ENCODE measurements at places on chromosomes 7 and 10.

GRCh38 chr7:114988755-114989375 lies 67.0 kb downstream of the MDFIC start:
- DNase-seq: peak; percentile 81

DNA sequence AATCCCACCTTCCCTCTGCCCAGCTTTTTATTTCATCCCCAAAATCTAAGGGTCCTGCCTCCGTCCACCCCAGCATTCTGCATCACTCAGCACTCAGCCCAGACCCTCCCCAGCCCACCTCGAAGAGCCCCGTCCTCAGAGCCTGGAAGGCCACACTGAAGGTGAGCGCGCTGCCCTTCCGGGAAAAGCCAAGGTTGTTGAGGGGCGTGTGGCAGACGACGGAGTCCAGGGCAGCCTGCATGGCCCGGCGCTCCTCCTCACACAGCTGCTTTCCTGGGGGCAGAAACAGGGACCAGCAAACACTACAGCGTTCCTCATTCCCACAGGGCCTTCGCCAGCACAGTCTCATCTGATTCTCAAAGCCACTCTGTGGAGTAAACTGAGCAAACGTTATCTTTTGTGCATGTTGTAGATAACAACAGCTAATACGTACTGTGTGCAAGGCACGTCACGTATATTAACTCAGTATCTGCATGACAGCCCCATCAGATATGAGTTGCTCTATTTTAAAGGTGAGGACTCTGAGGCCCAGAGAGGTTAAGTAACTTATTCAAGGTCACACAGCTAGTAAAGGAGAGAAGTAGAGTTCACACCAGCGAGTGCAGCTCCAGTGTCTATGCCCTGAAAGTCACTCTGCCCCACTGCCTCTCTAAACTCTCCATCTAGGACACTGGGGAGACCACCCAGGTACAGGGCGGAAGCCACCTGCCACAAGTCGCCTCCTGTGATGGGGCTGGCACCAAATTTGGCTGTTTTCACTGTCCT lies 2.8 kb downstream of the TRAPPC14 start:
- no peak for DNase-seq

GRCh38 chr10:34862892-34863291 lies 47.8 kb upstream of the PARD3 start:
- DNase-seq: no peak

GRCh38 chr10:112996462-112996861 lies 46.4 kb downstream of the TCF7L2 start:
- no peak for DNase-seq

- peak; percentile 63 for DNase-seq
These were observed 50.8 kb upstream of the ZMIZ1 start for GRCh38 chr10:79017882-79018520.

GRCh38 chr10:111187096-111187495 lies 110.3 kb downstream of the ADRA2A start:
- no peak for DNase-seq

DNA sequence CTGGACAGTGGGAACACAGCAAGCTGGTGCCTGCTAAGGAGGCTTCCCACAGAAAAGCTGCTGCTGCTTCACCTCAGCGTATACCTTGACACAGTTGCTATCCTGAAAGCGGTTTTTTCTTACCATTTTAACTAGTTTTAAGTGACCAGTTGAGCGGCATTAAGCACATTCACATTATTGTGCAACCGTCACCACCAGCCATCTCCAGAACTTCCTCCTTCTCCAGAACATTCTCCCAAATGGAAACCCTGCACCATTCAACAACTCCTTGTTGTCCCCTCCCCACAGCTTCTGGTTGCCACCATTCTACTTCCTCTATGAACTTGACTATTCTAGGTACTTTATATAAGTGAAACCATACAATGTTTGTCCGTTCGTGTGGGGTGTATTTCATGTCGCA lies 169.9 kb downstream of the SNX10 start:
- DNase-seq: no peak

DNA sequence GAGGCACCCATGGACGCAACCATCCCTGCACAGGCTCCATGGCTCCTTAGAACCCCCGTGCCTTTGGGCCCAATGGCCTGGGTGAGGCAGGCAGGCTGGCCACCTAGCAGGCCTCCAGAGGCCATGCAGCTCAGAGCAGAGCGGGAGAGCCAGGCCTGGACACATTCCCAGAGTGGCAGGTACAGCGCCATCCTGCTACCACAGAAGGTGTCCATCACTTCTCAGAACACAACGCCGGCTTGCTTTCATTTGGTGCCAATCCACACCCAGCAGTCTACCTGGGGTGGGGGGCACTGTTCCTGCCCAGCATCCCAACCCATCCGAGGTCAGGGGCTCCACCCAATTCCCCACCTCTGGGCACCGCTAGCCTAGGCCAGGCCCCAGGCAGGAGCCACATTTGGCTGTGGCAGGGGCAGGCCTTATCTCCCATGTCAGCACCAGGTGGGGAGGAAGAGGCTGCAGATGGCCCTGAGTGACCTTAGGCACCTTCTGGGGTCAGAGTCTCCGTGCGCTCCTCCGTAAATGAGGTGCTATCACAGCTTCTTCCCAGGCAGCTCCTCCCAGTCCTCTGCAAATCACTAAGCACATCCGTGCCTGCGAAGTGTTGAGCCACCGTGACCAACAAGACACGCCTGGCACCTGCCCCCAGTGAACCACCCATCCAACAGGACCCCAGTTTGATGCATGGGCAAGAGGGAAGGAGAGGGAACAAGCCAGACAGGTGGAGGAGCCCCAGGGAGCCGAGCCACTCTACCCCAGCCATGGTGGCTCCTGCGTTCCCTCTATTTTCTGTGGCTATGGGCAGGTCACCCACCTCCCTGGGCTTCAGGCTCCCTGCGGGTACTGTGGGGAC lies 14.2 kb downstream of the KCNH2 start:
- no peak for DNase-seq

GRCh38 chr10:59561477-59562121 lies 148.1 kb downstream of the SLC16A9 start:
- no peak for DNase-seq

DNA sequence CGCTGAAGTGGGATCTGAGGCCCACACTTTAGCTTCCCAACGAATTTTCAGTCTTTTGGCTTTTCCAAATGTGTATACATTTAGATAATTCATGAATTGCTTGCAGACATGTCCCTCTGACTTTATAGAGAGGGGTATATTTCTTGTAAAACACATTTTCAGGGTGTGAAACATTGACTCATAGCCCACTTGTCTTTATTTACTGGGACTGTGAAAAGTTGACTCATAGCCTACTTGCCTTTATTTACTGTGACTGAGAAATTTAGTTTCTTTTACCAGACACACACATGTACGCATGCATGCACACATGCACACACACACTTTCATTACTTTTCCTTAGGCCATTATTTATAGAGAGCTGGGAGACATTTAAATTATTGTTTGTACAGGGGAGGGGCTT lies 79.1 kb downstream of the VTI1A start:
- no peak for DNase-seq

- DNase-seq: no peak
These were observed 689.6 kb downstream of the SORCS1 start for GRCh38 chr10:106474876-106475275.

GRCh38 chr10:4067931-4068561 lies 283.0 kb upstream of the KLF6 start:
- no peak for DNase-seq

- DNase-seq: no peak
These were observed 7.1 kb upstream of the RASGEF1A start for GRCh38 chr10:43273997-43274396.

DNA sequence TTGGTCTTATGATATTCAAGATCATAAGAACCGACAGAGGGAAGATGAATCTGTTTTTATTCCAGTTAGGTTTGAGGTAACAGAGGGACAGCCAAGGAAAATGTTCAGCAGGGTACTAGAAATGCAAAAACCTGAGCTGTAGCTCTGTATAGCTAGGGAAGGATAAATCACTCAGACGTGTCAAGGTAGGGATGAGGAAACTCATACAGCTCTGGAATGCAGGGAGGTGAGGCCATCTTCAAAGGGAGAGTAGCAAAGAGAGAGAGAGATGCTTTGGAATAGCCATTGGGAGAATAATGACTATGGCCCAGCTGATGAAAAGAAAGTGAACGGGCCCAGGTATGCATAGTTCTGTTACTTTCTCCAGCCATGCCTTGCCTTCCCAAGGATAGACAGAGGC lies 77.8 kb downstream of the PAX2 start:
- DNase-seq: no peak

DNA sequence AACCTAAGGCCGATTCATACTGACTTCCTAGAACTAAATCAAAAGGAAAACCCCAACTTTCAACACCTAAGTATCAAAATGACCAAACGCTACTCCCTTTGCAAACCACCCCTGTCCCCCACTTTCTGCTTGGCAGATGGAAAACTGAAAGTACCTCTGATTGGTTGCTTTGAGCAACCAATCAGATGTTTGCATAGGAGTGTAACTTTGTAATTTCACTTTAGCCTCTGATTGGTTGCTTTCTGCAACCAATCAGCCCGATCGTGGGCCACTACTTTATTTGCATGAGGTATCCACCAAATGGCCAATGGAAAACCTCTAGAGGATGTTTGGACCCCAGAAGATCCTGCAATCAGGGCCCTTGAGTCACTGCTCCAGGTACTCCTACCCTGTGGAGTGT lies 12.3 kb upstream of the SNX10 start:
- no peak for DNase-seq

- no peak for DNase-seq
These were observed 40.5 kb downstream of the LYZL1 start for GRCh38 chr10:29329420-29329819.

DNA sequence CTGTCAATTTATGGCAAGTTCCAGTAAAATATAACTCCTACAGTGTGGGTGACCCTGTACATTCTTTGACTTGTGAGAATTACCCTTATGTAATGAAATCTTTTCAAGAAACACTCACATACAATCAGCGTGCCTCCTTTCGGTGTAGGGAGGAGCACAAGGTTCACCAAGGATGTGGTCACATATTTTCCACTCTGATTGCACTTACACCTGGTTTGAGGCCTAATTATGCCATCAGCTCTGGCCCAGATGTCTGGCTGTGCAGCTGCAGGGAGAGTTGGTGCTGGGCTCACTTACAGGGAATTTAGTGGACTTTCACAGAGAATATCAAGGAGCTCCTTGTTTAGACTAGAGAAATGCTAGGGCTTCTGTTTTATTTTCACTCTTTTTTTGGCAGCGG lies 146.0 kb upstream of the STEAP4 start:
- DNase-seq: no peak

- no peak for DNase-seq
These were observed 635.0 kb downstream of the LRMDA start for GRCh38 chr10:76066457-76066856.

DNA sequence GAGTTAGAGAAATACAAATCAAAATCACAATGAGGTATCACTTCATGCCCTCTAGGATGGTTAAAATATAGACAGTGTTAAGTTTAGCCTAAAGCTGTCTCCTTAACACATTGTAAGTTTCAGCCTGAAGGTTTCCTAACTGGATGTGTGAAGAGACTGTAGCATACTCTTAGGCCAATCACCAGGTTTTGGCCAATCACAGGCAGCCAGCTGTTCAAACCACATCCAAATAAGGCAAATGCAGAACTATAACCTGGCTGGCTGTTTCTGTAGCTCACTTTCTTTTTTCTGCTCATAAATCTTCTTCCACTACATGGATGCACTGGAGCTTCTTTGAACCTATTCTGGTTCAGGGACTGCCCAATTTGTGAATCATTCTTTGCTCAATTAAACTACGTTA lies 19.7 kb downstream of the ESYT2 start:
- no peak for DNase-seq

- no peak for DNase-seq
These were observed 38.8 kb upstream of the GRB10 start for GRCh38 chr7:50821457-50822008.

DNA sequence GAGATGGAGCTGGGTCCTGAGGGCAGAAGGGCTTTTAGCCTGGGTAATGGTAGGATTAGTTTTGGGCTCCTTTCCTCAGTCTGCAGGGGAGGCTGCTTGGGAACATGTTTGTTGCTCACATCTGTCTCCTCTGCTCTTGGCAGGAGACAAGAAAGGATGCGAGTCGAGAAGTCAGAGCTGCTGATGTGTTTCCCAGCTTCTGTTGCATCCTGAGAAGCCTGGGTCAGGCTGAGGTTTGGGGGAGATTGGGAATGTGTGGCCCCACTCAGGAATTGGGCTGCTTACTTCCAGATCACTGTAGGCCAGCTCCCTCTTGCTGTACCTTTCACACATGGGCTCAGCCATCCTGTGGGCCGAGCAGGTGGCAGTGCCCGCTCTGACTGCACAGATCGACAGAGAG lies 79.2 kb downstream of the CCNY start:
- peak; percentile 74 for DNase-seq

- no peak for DNase-seq
These were observed 64.0 kb upstream of the CTTNBP2 start for GRCh38 chr7:117937049-117937752.

- DNase-seq: no peak
These were observed 266.3 kb downstream of the DIP2C start for GRCh38 chr10:423178-423577.

GRCh38 chr10:100103581-100103980 lies 21.9 kb upstream of the CPN1 start:
- DNase-seq: no peak

DNA sequence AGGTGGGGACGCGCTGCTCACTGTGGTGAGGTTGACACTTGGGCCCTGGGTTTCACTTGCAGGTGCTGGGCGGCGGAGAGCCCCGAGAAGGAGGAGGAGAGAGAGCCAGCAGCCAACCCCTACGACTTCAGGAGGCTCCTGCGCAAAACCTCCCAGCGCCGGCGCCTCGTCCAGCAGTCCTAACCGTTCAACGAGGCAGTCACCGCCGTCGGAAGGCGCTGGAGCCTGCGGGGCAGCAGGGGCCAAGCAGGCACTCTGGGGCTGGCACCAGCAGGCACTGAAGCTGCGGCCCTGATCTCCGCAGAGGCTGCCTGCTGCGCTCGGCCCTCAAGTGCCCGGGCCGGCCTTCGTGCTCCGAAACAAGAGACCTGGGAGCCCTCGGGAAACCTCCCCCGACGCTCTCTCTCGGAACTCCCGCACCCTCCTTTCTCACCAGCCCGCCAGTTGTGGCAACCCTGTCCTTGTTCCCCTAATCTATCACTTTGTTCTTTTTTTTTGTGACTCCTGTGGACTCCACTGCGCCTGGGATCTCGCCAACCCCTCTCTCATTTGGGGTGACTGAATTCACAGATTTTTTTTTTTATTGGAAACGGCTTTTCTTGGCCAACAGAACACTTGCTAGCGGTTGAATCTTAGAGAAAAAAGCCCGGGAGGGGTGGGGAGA lies 4.7 kb upstream of the GAD2 start:
- no peak for DNase-seq
